NCI-H526 treated with DMSO at 0.1 percent for 48 hours (cell line): ENCODE measurements at places on chromosomes 6 and 20.

DNA sequence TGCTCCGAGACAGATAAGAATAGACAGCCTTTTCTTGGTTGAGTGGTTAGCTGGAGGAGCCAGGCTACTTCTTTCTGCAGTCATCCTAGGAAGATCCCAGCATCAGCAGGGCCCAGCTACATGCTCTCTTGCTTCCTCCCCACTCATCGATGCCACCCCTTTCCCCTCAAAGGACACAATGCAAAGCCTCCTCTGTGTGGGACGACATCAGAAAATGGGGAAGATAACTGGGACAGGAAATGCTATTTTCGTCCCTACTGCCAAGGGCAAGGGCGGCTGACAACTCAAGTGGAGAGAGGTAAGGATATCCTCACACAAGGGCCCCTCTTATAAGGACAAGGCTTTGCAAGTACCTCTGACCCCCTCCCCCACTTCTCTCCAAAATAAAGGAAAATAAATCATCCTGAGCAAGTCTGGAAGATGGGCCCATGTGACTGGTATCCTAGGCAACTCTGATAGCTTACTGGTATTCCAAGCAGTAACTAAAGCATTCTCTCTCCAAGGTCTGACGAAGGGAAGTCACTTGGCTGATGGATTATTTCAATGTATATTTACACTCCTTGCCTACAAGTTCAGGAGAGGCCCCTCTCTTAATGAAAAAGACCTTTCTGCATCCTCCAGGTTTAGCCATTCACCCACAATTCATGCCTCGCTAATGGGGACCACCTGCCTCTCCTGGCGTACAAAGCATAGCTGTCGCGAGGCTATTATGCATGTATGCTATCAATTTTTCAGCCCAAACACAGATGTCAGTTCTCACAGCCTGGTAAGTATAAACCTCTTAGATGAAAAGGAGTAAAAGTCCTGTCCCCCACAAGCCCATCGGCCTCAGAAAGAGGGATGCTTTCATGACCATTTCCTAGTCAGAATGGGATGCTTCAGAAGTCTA, 11.3 kb downstream of the ELMO2 start:
- no peak for DNase-seq

GRCh38 chr6:118708744-118709143, 57.4 kb upstream of the CEP85L start:
- DNase-seq, result no peak

DNA sequence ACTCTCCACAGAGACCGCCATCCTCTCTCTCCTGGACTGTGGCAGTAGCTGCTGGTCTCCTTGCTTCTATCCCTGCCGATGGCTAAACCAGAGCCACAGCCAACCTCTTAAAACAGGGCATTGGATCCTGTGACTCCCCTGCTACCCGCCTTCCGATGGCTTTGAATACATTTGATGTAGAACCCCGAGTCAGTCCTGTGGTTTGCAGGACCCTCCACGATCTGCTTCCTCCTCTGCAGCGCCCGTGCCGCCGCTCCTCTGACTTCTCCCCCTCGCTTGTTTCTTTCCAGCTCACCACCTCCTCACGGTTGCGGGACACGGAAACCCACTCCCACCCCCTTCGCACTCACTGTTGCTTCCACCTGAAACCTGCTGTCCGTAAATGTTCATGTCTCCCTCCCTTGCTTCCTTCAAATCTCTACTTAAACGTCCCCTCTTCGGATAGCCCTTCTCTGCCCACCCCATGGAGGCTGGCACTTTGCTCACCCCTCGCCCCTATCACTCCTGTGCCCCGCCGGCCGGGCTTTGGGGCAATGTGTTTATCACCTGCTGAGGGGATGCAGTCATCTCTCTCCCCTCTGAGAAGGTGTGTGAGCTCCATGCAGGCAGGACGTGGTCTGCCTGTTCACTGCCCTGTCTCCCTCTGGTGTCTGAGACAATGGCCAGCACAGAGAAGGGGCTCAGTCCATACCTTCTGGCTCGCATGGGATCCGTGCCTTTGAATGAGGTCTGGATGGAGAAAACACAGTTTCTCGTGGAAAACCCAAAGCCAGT, 67.8 kb downstream of the GFOD1 start:
- no peak for DNase-seq

DNA sequence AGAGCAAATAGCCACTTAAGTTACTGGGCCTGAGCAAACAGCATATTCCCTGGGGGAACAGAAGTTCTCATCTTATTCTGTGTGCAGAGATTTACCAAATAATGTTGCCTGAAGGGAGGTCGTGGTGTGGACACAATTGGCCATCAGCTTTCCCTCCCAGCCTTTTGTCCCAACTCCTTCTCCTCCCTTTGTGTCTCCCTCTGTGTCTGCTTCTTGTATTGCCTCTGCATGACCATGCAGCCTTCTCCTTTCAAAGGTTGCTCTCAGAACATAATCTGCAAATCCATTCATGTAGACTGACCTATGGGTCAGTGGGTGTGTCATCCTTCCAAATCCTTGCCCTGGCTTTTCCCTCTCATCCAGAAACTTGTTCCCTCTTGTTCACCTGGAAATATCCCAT, 150.3 kb upstream of the INSM1 start:
- no peak for DNase-seq
